ENCODE measurements at places on chromosomes 5 and 9.

DNA sequence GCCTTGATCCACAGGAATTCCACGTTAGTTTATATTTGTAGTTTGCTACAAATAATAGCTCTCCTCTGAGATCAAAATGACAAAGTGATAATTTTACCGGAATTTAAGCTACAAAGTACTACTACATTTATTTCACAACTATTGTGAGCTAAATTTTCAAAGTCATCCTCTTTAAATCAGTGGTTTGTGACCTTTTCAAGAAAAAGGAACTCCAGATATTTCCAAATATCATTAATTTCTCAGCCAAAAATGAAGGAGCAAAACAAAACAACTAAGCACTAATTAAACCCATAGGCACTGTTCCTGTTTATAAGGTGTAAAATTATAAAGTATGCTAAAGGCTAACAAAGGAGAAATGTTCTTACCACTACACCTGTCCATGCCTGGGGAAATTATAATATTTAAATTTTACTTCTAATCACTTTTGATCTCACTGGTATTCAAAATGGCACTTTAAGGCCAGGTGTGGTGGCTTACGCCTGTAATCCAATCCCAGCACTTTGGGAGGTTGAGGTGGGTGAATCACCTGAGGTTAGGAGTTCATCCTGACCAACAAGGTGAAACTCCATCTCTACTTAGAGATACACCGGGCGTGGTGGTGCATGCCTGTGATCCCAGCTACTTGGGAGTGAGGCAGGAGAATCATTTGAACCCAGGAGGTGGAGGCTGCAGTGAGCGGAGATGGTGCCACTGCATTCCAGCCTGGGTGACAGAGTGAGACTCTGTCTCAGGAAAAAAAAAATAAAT lies 77.5 kb downstream of the CEMIP2 start:
- no peak for DNase-seq

- DNase-seq, result no peak
Measured at GRCh38 chr5:146005264-146005663, 68.9 kb downstream of the SH3RF2 start.

DNA sequence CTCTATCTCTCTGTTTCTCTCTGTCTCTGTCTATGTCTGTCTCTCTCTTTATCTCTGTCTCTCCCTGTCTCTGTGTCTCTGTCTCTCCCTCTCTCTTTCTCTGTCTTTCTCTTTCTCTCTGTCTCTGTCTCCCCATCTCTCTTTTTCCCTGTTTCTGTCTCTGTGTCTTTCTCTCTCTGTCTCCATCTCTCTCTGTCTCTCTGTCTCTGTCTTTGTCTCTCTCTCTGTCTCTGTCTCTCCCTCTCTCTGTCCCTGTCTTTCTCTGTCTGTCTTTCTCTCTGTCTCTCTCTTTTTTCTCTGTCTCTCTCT lies 2.1 kb upstream of the SLC6A19 start:
- no peak for DNase-seq

DNA sequence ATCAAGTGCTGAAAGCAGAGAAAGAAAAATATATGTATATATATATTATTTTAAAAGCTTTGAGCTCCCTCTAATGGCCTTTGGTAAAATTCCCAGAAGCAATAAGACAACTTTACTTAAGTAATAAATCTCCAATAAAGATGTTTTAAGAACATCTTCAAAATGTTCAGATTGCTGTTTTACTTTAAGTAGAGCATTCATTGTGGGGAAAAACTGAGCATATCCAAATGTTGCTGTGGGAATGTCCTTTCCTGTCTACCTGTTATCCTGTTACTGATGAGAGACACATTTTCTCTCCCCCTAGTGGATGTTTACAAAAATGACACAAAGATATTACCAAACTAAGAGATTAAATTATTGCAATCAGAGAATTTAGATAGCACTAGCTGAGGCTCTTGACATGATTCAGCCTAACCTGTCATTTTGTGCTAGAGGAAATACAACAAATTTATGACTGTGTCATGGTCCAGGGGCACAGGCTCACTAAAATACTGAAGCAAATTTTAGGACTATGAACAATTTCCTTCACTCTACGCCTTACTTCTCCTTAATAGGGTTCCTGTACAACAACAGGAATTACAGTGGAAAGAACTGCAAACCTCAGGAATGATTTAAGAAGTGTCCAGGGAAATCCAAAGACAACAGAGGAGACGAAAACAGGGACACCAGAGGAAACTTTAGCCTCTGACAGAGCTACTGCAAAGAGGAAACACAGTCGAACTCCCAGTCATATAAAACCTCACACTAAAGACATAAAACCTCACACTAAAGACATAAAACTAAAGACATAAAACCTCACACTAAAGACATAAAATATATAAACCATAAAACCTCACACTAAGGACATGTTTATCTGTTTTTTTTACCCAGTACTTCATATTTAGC lies 24.3 kb upstream of the PRRC1 start:
- no peak for DNase-seq

GRCh38 chr9:27047136-27047535 lies 41.7 kb upstream of the LRRC19 start:
- no peak for DNase-seq

DNA sequence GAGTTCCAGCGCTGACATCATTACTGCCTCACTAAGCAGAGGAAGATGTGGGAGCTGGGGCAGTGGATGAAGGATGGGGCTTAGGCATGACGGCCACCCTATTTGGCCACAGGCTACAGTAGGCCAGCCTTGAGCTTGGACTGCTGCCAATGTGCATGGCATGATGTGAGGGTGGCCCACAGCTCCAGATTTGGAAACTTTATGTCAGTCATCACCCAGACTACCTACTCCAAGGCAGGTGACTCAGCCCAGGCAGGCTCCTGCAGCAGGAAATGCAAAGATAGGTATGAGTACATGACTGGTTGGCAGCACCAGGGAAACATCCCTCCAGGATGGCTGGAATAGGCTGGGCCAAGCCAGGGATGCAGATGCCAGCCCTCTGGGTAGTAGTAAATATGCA lies 303.6 kb downstream of the SPOCK1 start:
- no peak for DNase-seq

GRCh38 chr5:55860288-55860687 lies 9.1 kb downstream of the IL31RA start:
- DNase-seq, result no peak

GRCh38 chr5:178287791-178288105 lies 55.1 kb upstream of the PHYKPL start:
- DNase-seq, result no peak

- DNase-seq, result no peak
Measured at GRCh38 chr9:92894711-92895362, 17.0 kb upstream of the ZNF484 start.

- DNase-seq, result no peak
Measured at GRCh38 chr5:137090721-137091120, 408.4 kb downstream of the SPOCK1 start.

All from stimulated activated naive CD8-positive, alpha-beta T cell treated with anti-CD3 and anti-CD28 coated beads, Interleukin-15, amount 100 ng/mL, for 72 hours (primary cell).